Epithelial cell of esophagus (primary cell): ENCODE measurements at places on chromosomes 7 and 10.

GRCh38 chr7:129295015-129295423, 70.2 kb downstream of the AHCYL2 start:
- DNase-seq: peak; percentile 78

- peak; percentile 53 for DNase-seq
These were observed 176.4 kb downstream of the CCDC71L start for GRCh38 chr7:106484562-106484961.

GRCh38 chr10:4549139-4549653, 276.8 kb upstream of the AKR1E2 start:
- no peak for DNase-seq

GRCh38 chr7:32161708-32162107, 91.5 kb upstream of the PDE1C start:
- no peak for DNase-seq

GRCh38 chr10:120805014-120805812, 45.9 kb upstream of the WDR11 start:
- DNase-seq: no peak

DNA sequence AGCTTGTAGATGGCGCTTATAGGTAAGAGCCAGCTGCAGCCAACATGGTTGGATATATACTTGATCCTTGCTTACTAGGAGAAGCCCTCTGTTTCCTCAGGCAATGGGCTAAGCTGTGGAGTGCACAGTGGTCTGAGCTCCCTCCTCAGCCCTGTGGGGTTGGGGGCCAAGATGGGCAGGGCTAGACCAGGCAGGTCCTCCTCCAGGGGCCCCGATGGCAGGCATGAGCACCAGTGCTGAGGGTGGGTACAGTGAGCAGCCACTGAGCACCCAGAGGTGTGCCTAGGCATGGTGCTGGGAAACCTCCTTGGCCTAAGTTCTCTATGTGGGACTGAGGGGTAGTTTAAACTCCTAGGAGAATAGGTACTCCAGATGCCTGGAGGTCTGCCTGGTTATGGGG, 680.2 kb downstream of the SUGCT start:
- no peak for DNase-seq

DNA sequence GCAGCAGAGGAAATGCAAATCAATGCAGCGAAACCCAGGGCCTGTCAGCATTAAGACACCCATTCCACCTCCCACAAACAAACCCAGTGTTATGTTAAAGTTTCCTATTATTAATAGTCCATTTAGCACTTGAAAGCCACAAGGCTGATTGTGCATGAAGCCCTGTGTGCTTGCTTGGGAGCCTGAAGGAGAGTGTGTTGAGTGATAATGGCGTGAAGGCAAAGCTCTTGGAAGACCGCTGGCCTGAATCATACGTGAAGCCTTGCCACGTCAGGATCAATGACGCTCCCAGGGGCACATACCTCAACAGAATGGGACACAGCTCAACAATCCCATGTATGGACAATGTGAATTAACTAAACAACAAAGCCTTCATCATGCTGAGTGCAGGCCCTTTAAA, 25.1 kb downstream of the PTPRN2 start:
- no peak for DNase-seq

- DNase-seq: no peak
These were observed 46.5 kb upstream of the ITGB8 start for GRCh38 chr7:20284003-20284770.

- peak; percentile 88 for DNase-seq
These were observed 24.2 kb downstream of the TACR2 start for GRCh38 chr10:69392481-69393000.

DNA sequence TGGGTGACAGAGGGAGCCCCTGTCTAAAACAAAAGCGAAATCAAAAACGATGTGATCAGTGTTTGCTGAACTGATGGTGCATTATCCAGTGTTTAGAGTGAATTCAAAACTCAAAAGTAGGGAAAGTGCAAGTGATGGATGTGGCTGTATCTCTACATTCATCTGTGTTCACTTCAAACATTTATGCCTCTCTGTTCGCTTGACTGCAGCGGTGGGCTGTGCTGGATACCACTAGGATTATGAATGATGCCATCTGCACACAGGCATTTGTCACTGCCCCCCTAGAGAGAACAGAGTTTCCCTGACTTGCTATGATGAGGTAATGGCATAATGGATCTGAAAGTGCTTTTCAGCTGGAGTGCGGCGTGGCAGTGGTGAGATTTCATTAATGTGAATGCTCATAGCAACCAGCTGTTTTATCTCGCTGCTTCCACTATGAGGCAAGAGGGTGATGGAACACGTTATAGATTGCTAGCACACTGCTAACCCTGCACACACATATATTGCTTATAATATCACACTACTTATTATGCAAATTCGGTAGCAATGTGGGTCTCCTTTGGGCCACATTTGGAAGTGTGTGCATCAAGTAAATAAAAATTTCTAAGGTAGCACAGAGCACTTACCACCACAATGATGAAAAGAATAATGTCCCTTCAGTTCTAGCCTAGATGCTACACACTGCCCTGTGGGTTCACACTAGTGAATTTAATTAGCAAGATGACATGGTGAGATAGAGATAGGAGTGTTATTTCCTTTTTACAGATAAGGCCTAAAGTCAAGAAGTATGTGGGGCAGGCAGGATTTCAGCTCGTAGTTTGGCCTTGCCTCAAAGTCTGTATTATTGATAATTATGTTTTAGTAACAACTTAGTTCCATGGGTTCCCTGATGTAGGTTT, 164.7 kb downstream of the CAMK1D start:
- DNase-seq: no peak

GRCh38 chr7:10117815-10118214, 855.9 kb upstream of the PHF14 start:
- no peak for DNase-seq

DNA sequence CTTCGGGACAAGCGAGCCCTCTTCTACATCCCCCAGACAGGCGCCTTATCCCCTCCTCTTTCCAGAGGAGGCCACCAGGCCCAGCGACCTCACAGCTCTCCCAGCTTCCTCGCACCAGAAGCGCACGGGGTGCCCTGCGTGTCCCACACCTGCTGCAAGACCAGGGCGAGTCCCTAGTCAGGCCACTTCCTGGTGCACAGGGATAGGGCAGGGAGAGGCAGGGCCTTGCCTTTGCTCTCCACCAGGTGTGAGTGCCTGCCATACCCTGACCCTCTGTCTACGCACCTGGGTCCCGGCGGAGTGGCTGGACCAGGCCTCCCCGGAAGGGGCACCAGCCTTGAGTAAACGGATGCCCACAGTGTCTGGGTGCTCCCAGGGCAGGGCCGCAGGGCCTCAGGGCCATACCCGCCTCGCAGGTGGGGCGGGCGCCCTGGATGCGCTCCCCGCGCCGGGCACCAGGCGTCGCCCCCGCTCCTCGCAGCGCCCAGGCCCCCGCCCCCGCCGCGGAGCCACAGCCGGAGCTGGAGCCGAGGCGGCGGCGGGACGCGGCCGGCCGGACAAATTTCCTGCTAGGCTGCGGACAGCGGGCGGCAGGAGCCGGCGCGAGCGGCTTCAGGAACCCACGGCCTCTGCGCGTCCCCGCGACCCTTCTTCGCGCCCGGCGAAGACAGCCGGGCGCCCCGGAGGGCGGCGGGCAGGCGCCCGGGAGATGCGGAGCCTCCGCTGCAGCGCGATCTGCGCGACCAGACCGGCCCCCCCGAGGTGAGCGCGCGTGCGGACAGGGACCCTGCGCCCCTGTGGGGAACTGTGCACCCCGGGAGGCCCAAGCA, at the start of gene PTPRE:
PTPRE (plus strand) TSS at position 556 of the 830 bp plus-strand sequence. CDS start 133,779 bp downstream, outside the sequence.
- peak; percentile 70 for DNase-seq

GRCh38 chr10:97200616-97201015, 14.9 kb upstream of the SLIT1 start:
- DNase-seq: no peak

GRCh38 chr7:33649476-33650441, 255.6 kb upstream of the BMPER start:
- peak; percentile 55 for DNase-seq

DNA sequence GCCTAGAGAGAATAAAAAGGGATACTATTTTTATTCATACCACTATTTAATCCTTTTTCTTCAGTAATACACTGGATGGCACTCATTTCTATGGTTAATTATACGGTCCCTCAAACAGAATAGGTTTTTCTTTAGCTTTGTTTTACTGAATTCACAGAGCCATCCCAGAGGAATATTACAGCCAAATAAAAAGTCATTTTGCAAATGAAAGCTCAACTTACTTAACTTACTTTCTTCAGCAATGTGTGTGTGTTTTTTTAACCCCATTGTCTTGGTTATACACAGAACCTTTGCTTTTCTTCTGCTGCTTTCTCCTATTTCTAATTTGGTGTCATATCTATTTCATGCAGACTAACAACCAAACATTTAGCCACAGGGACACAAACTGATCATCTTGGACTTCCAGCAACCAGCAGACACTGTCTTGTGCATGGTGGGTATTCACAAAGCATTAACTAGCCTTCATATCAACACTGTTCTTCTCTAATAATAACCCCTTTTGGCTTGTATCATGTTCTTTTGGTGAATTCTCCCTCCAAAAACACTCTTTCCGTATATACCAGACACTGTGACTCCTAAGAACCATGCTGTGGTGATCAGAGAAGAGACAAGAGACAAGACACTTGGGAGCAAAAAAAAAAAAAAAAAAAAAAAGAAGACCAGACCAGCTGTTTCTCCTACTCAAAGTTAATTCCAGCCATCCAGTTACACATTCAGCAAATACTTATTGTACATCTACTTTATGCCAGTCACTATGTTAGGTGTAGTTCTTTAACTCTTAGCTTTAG, 40.4 kb downstream of the PIP4K2A start:
- no peak for DNase-seq

DNA sequence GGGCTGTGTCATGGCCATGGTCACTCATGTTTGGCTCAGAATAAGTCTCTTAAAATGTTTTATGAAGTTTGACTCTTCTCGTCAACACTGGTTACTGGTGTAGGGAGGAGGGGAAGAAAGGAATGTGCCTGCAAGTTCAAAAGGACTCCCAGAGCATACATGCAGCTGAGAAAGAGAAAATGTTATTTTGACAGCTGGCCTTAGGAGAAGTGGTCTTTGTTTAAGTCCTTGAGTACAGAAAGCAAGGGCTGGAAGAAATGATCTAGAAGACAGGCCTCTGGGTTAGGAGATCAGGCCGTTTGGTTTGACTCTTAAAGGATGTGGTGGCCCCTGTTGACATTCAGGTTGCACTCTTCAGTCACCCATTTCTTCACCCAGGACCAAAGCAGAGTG, 245.5 kb downstream of the REEP3 start:
- no peak for DNase-seq
